ENCODE measurements at places on chromosomes 7 and 10. TPM values are rescaled to one million over a fixed set of nuclear protein-coding genes. Genes with fewer than 3 reads are reported as not detected.

The COBL gene
- total RNA-seq, result 0.59 TPM

The RPEL1 gene
- not detected for total RNA-seq

The ODAD2 gene
- total RNA-seq, result not detected

The HHEX gene
- total RNA-seq, result 1.2 TPM

The ACSM6 gene
- not detected for total RNA-seq

The NCF1 gene
- total RNA-seq, result 3.1 TPM

GRCh38 chr7:13055732-13056368 is 368.4 kb downstream of the ARL4A start:
- no peak for DNase-seq

- DNase-seq, result peak; percentile 19
Measured at GRCh38 chr10:79400146-79401004, 45.0 kb downstream of the ZCCHC24 start.

- no peak for DNase-seq
Measured at GRCh38 chr7:142784096-142784495, 13.3 kb downstream of the PRSS2 start.

- DNase-seq, result no peak
Measured at GRCh38 chr10:34622945-34623344, 192.2 kb downstream of the PARD3 start.

DNA sequence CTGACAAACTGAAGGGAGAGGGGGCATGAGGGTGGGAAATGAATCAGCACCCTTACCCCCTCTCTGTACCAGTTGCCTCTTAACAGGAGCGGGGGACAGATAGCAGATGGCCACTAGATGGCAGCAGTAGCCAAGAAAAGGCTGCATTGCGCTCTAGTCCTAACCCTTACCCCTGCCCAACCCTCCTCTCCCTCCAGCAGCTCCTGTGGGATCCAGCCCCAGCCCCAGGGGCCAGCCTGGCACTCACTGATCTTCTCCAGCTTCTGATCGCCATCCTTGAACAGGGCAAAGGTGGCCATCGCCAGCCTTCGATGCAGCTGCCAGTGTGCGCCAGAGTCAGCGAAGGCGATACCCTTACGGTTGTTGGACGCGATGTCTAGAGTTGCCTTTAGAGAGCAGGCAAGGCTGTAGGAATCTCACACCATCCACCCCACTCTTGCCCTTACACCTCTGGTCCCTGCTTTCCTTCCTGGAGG is 2.2 kb downstream of the CYP17A1 start:
- DNase-seq, result peak; percentile 79

- no peak for DNase-seq
Measured at GRCh38 chr7:75977743-75978142, 16.7 kb downstream of the TMEM120A start.

DNA sequence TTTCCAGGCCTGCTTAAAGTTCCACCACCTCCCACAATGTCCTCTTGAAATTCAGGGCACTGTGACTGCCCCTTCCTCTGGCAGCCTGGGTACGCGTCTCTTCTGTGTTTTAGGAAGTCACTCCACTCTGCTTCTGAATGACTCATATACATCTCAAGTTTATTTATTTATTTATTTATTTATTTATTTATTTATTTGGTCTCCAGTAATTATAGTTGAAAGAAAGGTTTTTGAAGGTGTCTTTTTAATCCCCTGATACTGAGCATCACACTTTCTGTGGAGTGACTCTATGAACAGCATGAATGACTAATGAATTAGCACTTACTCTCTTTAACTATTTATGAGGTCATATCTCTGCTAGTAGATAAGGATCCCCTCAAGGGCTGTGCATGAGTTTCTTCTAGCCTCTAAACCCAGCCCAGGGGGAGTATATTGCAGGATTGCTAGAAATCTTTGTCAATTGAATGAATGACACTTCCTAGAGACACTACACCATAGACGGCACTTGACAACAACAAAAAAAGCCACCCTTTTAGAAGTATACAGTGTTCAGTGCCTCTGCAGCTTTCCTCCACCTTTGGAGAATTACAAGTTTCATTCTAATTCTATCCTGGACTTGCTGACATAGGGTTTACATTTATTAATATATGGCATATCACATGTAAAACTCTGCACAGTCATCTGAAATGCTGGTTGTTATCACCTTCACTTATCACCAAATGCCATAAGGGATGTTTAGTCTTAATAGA is 2.1 kb downstream of the MACC1 start:
- no peak for DNase-seq

GRCh38 chr7:82700741-82701140 is 257.2 kb upstream of the CACNA2D1 start:
- DNase-seq, result no peak

GRCh38 chr7:138882249-138882648 is 84.3 kb upstream of the ATP6V0A4 start:
- no peak for DNase-seq

- no peak for DNase-seq
Measured at GRCh38 chr7:141306081-141306480, 232.2 kb downstream of the TMEM178B start.

DNA sequence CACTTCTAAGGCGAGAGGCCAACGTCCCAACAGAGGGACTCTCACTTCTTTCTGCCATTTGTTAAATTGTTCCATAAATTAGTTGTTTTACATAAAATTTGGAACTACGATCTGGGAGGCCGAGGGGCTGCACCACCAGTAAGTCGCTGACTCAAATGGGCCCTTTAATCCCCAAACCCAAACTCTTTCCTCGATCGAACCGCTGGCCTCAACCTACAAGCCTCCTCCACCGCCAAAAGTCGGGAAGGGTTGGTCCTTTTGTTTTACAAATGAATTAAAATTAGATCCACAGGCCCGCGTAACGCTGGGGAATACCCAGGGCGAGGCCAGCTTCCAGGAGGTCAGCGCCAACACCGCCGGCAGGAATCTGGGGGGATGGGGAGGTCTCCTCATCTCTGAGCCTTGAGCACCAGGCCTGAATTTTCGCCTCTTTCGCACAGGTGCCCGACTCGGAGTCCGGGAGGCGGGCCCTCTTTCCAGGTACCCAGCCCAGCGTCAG is 1.2 kb upstream of the FOXI2 start:
- DNase-seq, result no peak

GRCh38 chr7:83786858-83787257 is 137.9 kb upstream of the SEMA3E start:
- DNase-seq, result no peak

- no peak for DNase-seq
Measured at GRCh38 chr7:28988091-28988490, 30.0 kb upstream of the TRIL start.

DNA sequence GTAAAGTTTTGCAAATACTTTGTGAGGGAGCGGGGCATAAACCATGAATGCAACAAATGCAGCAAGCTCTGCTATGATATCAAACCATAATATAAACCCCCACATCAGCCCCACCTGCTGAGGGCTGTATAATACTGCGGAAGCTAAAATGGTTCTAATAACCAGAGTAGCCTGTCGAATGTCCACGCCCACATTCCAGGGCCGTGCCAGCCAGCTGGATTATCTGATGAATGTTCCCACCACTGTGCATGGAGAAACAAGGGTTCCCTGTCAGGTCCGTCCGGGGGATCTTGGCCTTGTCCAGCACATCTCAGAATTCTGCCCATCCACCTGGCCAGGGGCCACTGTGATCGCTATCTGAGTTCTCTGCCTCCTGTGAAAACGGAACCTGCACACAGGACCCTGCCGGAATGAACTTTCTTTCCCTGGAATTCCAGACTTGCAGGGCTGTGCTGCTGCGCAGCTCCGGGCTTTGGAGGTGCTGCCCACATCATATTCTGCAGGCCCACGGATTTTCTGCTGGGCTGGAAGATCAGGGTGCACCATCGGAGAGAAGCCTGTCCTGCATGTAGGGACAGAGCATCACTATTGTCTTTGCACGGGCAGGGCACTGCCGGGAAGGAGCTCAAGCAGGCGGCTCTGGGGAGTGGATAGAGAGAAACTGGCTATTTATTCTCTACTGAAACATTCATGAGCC is 77.0 kb upstream of the GNA12 start:
- no peak for DNase-seq

GRCh38 chr10:62068464-62068863 is 167.0 kb downstream of the ARID5B start:
- no peak for DNase-seq

DNA sequence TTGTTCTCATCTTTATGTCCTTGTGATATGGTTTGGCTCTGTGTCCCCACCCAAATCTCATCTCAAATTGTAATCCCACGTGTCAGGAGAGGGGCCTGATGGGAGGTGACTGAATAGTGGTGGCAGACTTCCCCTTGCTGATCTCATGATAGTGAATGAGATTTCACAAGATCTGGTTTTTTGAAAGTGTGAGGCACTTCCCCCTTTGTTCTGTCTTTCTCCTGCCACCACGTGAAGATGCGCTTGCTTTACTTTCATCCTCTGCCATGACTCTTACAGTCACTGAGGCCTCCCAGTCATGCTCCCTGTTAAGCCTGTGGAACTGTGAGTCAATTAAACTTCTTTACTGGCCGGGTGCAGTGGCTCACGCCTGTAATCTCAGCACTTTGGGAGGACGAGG is 161.0 kb downstream of the HERPUD2 start:
- DNase-seq, result no peak

DNA sequence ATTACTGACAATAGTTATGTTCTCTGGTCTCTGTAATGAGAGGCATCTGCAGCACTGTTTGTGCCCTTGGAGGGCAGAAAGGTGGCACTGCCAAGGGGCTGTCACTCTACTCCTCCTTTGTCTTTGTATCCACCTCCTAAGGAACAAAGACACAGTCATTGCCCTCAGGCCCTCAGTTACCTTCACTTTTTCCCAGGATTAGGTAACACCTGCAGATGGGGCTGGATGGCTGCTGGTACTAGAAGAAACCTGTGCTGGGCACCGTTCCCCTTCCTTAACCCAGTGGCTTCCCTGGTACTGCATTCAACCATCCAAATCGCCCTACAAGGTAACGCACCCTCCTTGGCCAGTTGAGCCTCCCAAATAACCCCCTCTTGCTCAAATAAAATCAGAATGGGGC is 246.9 kb upstream of the NEBL start:
- no peak for DNase-seq

- peak; percentile 81 for DNase-seq
Measured at GRCh38 chr10:103759100-103759781, 96.1 kb downstream of the SH3PXD2A start.

- no peak for DNase-seq
Measured at GRCh38 chr7:83850125-83850524, 201.2 kb upstream of the SEMA3E start.

GRCh38 chr7:106057962-106058927 is 53.9 kb downstream of the SYPL1 start:
- no peak for DNase-seq

DNA sequence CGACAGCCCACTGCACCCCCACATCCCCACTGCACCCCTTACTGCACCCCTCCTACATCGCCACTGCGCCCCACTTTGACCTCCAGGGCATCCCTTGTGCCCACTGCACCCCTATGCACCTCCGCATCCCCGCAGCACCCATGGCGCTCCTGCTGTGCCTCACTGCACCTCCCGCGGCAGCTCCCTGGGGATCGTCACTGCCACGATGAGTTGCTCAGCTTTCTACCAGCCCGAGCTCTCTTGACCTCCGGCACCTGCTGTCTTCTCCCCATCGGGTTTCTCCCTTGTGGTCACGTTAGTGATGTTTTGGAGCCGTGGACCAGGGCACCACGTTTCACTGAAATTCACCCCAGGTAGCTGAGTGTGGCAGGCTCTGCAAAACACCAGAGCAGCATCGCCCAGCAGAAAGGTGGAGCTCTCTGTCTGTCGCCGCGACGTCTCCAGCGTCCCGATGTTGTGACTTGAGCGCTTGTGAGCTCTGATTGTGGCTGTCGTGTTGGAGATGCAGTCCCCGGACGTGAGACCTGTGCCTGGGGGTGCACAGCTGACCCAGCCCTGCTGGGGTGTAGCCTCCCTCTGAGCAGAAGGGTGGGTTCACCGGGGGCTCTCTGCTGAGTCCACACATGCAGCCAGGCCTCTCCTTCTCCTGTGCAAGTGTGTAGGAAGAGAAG is 147.7 kb downstream of the DNAJB6 start:
- DNase-seq, result no peak

DNA sequence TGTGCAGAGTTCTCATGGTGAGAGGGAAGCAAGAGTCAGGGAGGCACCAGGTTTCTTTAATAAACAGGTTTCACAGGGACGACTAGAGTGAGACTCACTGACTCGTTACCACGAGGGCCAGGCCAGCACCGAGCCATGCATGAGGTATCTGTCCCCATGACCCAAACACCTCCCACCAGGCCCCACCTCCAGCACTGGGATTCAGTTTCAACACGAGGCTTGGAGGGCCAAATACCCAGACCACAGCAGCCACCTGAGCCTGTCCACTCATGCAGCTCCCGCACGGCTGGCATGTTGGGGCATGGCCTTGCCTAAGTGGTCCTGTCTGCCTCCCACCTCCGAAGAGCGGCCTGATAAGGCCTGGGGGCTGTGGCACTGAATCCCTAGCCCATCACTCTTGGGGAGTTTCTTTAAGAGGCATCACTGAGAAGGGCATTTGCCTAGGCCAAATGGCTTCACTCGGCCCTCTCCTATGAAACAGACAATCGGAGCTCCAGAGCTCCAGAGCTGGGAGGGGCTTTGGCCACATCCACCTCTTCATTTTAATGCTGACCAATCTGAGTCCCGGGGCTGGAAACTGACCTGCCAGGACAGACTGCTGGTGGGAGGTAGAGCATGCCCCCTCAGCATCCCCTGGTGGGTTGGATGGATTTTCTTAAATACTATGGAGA is 157.8 kb downstream of the DNAJB6 start:
- no peak for DNase-seq

DNA sequence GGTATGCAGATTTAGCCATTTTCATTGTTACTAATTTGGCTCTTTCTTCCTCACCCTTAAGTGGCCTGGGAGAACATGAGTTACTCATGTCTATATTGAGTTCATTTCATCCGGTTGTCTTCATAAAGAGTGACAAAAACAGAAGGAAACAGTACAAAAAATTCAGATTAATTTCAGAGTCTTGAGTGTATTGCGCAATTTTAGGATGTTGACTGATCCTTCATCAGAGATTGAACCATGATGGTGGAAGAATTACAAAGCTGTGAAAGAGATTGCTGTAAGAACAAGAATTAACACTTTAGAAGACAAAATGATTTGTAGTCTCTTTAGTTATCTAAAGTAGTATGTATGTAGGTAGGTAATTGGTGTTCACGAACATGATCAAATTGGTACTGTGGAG is 194.0 kb upstream of the PPP1R3A start:
- no peak for DNase-seq

DNA sequence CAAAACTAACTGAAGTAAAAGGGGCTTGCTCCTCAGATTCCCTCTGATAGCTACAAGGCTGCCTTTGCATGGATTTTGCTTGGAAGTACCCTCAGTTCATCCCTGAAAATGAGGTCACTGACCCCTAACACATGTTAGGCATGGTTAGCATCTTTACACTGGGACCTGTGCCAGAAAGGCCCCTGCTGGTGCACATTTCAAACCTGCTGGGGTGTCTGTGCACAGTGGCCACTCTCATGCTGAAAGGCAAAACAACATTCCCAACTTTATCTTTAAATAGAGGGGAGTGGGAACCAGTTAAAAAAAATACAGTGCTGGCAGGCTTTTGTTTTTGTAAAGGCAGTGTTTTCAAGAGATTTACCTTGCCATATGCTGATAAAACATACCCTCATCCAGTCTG is 99.1 kb downstream of the ANK3 start:
- DNase-seq, result no peak

Measured in CD4-positive, CD25-positive, alpha-beta regulatory T cell (primary cell).